Left ventricle myocardium inferior (tissue), 1 donor: ENCODE measurements at places on chromosomes 1 and 21. TPM values are rescaled to one million over a fixed set of nuclear protein-coding genes. Genes with fewer than 3 reads are reported as not detected.

DNA sequence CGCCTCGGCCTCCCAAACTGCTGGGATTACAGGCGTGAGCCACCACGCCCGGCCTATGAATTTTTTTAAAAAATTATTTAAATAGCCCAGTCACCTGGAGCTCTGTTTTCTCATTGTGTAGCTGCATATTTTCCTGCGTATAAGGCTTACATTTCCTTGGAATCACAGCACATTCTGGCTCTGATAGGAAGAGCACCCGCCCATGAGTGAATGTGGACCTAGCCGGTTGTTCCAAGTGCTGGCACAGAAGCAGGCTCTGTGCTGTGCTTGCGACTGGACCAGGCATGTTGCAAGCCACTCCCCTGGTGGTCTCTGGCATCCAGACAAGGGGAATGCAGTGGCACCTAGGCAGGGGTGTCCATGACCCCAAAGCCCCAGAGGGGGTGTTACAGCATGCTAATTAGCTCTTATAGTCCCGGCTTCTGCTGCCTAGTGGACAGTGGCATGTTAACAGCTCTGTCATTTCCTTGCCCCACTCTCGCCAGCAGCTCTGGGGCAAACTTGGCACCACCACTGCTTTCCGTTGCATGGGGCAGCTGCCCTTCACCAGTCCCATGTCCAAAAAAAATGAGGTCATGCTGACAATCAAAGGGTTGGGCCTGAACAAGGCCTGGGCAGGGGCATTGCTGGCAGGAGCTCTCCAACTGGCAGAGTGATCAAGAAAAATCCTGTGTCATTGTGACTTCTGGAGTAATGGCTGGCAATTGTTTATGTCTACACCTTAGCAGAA, 5.2 kb upstream of the VTCN1 start:
- DNase-seq = peak; percentile 27

- DNase-seq = no peak
These were observed 5.7 kb upstream of the CAP1 start for GRCh38 chr1:40034869-40035268.

DNA sequence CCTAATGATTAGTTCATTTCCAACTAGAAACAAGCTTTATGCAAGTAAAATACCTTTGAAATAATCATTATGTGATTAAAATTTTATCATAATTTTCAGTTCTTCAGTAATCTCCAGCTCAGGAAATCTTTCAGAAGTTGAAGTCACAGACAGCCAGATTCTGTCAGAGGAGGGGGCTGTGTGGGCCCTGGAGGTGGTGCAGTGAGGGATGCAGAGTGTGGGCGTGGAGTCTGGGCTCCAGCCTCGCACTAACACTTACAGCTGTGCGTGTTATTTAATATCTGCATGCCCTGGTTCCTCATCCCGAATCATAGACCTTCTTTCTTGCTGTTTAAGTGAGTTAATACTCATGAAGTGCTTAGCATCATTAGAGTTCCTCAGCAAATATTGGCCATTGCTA, 23.9 kb downstream of the WDR64 start:
- DNase-seq = no peak

GRCh38 chr1:117780687-117781475, 148.5 kb downstream of the GDAP2 start:
- DNase-seq = no peak

GRCh38 chr1:42198251-42198650, 33.7 kb upstream of the GUCA2A start:
- no peak for DNase-seq

DNA sequence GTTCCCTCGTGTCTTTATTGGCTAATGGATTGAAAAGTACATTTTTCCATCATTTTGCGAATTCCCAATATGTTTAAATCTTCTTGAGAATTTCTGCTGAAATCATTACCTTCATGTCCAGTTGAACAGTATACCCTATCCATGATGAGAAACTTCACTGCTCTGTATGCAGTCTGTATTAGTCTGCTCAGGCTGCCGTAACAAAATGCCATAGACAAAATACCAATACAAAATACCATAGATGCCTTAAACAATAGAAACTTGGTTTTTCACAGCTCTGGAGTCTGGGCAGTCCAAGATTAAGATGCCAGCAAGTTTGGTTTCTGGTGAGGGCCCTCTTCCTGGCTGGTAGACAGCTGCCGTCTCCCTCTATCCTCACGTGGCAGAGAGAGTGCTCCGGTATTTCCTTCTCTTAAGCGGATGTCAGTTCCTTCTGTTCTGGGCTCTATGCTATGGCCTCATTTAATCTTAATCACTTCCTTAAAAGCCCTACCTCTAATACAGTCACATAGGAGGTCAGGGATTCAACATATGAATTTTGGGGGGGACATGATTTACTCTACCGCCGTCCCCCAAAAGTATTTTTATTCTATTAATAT, 27.0 kb downstream of the CXADR start:
- no peak for DNase-seq

- no peak for DNase-seq
These were observed 123.8 kb upstream of the IVNS1ABP start for GRCh38 chr1:185440877-185441276.

- no peak for DNase-seq
These were observed 322.5 kb upstream of the FAM78B start for GRCh38 chr1:166489356-166489669.

DNA sequence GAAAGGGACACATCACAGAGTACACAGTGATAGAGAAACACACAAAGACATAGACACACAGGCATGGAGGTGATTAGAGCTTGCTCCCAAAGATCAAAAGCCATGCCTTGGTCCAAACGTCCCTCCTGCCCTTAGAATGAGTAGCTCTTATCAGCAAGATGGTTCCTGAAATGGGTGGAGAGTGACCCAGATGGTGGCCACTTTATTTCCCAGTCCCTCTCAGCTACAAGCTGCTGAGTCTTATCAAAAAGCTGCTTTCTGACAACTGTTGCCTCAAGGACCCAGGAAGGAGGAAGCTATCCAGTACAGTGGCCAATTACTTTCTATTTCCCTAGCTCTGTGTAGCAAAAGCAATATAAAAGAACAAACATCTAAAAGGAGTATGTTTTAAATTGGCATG, 7.7 kb upstream of the CLCA1 start:
- DNase-seq = no peak

DNA sequence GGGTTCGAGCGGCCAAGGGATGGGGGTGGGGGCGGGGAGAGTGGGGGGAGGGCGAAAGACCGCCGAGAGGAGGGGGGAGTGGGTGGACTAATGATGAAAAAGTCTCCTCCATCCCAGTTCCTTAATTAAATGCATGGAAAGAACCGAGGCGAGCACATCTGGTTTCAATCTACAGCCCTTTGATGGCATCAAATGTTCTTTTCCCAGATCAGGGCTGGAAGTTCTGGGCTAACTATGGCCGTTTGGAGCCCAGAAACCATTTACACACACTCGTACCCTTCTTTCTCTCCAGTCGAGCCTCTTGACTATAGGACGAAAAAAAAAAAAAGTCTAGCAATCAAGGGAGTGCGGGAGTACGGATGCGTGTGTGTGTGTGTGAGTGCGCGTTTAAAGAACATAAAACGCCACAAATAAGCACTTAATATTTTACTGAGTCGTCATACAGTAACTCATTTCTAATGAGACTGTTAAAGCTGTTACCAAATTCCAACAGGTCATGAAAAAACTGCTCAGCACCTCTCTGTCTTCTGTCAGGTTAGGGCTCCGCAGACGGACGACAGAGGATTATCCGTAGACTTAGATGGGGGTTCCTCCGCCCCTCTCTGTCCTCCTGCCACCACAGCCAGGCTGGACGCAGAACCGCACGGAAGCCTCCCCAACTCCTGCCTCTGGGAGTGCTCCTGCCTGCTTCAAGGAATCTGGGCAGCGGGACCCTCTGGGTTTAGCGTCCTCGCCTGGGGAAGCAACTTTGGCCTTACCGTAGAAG, 2.1 kb upstream of the PRRX1 start:
- DNase-seq = no peak

GRCh38 chr1:111222308-111223125, 5.0 kb upstream of the CHI3L2 start:
- DNase-seq = peak; percentile 56

DNA sequence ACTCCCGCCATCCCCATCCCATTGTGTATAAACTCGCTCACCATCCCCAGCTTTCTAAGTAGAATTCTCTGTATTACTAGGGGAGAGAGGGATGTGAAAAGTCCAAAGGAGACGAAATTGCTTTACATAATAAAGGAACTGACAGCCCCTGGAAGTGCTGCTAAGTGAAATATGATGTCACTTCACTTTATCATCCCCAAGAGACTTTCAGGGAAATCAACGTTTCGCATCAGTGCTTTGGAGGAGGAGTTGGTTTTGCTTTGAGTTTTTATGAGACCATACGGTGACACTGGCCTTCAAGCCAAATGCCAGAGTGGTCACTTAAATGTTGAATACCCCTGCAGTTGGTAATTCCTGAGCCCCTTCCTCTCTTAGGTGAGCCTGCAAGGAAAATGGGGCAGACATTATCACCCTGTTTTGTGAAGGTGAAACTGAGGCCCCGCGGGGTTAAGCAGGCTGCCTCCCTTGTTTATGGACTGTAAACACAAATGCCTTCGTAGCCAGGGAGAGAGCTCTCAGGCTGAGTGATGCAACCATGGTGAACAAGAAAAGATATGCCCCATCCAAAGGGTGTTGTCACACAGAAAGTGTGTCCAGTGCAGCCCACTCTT, 58.4 kb upstream of the KAZN start:
- no peak for DNase-seq

- no peak for DNase-seq
These were observed 106.9 kb downstream of the RIPK4 start for GRCh38 chr21:41659791-41660560.

DNA sequence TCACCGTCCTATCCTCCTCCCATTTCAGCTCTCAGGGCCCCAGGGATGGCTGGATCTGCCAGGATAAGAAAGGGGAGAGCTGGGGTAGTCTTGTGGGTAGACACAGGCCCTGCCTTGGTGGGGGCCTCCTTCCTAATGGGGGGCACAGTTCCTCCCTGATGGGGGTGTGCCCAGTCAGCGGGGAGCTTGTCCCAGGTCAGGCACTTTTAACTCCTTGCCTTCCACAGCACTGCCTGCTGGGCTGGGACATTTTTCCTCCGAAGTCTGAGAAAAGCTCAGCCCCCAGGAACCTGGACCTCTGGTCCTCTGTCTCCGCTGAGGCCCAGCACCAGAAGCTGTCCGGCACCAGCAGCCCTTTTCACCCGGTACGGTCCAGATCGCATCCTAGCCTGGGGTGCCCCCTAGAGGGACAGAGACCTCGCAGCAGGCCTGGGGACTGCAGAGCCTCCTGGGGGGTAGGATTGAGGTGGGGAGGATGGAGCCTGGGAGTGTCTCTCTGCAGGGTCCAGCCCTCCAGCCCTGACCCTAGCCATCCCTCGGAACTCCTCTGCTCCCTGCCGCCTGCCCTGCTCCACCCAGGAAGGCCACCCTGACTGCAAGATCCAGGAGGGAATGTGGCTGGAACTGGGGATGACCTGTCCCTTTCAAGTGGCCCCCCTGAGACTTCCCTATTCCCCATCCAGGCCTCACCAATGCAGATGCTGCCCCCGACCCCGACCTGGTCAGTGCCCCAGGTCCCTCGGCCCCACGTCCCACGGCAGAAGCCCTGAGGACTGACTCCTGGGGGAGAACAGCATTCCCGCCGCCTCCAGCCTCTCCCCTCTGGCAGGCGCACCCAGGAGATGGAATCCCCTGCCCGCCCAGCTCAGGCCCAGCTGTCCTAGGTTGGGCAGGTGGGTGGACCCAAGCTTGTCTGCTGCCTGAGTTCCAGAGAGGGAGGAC, 12.0 kb downstream of the MIIP start:
- peak; percentile 46 for DNase-seq

- DNase-seq = no peak
These were observed 153.9 kb upstream of the LMO4 start for GRCh38 chr1:87174724-87175245.

DNA sequence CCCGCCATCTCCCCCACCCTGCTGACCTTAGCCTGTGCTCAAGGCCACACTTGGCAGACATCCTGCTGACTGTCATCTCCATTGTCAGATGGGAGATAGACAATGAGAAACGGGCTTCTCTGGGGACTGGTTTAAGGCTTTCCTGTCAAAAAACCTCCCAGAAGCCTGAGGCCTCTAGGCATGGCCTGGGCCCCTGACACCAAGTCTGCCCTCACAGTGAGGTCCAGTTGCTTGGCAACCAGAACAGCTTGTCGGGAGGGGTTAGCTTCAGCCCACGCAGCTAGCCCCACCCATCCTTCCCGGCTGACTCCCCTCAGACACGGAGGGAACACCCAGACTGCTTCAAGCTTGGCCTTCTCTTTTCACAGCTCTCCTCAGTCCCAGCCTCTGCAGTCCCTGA, 11.0 kb downstream of the PLEKHA6 start:
- peak; percentile 85 for DNase-seq

GRCh38 chr21:31730712-31731055, 1.2 kb downstream of the SCAF4 start:
- DNase-seq = no peak

- no peak for DNase-seq
These were observed 89.6 kb downstream of the PKN2 start for GRCh38 chr1:88773540-88774150.

DNA sequence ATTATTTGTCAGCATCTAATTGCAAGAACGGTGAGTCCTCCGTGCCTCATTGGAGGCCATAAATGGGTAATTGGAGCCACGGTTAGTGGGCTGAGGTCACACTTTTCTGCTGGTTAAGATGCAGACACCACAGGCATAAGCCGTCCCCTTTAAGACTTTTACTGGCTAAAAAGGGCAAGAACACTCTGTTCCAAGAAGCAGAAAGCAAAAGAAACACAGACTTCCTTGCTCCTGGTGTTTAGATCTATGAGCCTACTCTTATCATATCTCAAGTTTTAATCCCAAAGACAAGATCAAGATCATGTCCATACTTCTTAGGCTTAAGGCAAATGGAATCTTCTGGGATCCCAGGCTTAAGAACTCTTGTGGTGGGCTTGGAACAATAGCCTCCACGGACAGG, 17.3 kb upstream of the GJA5 start:
- DNase-seq = no peak

The OSCP1 gene
- 7.1 TPM for total RNA-seq

The UHMK1 gene
- total RNA-seq = 20.7 TPM

The CLCA1 gene
- 0.05 TPM for total RNA-seq

The LCE2C gene
- not detected for total RNA-seq

The ERMAP gene
- total RNA-seq = 4.7 TPM

The FBLIM1 gene
- total RNA-seq = 89.1 TPM

The FCRLA gene
- 0.11 TPM for total RNA-seq

The ACKR1 gene
- total RNA-seq = 10.9 TPM

The SYT6 gene
- total RNA-seq = not detected

The GUCA2B gene
- total RNA-seq = not detected

The CNKSR1 gene
- total RNA-seq = 1.8 TPM
